ENCODE measurements at places on chromosomes 3 and 15.

- no peak for DNase-seq
Measured at GRCh38 chr3:111472556-111472955, 69.4 kb upstream of the CD96 start.

DNA sequence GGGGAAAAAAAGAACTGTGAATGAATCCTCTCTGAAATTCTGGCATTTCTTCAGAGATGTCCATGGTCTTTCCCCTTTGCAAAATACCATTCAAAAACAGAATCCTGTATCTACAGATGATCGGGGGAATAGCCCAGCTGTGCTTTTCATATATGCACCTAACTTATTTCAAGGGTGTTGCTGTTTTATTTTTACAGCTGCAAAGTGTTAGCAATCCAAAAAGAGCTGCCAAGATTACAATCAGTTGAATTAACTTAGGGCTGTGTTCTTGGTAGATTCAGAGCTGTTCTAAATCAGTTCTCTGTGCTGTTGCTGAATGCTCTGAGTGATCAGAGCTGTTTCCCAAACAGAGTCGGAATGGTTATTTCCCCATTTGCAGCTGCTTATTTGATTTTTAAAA lies 175.7 kb upstream of the SEMA6D start:
- no peak for DNase-seq

- DNase-seq = no peak
Measured at GRCh38 chr3:177473903-177474302, 276.6 kb upstream of the TBL1XR1 start.

- DNase-seq = no peak
Measured at GRCh38 chr3:140180603-140181002, 245.6 kb downstream of the CLSTN2 start.

DNA sequence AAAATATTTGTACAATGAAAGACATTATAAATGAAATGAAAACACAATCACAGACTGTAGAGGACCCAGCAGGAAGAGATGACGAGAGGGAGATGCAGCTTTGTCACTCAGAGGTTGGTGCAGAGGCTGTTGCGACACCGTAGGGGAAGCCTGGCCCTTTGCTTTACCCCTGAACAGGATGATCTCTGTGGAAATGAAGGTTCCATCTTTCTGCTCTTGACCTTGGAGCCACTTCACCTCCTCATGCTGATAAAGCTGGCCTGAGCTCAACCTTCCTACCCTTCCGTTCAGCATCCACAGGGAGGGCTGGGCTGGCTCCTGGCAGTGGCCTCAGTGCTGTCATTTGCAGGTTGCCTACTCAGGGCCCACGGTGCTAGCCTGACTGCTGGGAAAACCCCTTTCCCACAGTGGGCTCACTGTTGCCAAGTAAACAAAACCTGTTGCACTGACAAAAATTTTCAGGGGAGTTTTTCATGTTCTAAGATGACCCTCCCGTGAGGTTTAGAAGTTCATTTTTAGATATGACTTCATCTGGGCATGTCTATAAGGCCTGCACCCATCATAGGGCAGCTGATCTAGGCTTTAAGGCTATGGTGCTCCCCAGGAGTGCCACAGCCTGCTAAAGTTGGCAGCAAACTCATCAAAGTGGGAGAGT lies 3.0 kb upstream of the CD80 start:
- no peak for DNase-seq

DNA sequence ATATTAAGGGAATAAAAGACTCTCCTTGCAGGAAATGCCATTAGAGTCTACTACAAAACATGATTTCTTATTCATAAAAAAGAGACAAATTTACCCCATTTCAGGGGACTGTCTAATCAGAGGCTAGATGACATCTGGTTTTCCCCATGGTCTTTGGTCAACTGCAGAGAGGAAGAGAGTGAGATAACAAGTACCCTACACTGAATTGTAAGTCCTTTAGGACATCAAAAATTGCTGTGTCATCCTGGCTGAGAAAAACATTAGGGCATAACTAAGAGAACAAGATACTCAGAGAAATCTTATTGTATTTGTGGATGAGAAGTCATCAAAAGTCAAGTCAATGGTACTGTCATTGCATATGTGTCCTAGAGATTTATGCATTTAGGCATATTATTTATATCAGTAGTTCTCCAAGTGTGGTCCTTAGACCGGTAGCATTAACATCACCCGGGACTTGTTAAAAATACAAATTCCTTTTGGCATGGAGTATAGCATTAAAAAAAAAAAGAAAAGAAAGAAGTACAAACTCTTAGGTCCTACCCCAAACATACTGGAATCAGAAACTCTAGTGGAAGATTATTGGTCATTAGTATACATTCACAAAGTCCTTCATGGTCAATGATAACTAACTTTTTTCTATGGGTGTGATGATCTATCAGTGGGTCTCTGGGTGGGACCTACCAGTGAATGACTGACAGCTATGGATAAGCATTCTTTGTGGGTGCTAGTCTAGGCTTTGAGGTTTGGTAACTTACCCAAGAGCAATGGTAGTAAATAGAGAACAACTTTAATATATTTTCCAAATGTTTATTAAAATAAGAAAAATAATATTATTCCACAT lies 29.0 kb upstream of the TBC1D5 start:
- no peak for DNase-seq

DNA sequence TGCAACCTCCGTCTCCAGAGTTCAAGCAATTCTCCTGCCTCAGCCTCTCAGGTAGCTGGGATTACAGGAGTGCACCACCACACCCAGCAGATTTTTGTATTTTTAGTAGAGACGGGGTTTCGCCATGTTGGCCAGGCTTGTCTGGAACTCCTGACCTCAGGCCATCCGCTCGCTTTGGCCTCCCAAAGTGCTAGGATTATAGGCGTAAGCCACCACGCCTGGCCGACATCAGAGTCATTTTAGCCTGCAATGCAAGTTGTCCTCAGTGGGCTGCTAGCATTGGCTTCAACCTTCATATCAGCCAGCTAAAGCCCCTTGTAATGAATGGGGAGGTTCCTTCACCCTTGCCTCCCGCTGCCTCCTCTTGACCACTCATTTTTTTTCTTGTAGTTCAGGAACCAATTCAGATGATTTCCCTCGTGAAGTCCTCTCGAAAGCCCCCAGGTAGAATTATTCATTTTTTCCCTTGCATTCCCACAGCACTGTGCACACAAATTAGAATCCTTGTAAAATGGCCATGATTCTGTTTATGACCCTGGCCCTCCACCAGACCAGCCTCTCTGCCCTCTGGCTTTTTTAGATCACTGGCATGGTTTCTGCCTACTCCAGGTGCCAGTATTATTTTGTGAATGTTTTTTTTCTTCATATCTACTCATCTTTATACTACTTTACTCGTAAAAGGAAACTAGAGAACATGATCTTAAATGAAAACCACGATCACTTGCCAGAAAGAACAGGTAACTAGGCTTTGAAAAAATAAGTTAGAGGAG lies 29.1 kb downstream of the FLNB start:
- no peak for DNase-seq

GRCh38 chr3:104909198-104909597 lies 457.5 kb upstream of the ALCAM start:
- DNase-seq = no peak

DNA sequence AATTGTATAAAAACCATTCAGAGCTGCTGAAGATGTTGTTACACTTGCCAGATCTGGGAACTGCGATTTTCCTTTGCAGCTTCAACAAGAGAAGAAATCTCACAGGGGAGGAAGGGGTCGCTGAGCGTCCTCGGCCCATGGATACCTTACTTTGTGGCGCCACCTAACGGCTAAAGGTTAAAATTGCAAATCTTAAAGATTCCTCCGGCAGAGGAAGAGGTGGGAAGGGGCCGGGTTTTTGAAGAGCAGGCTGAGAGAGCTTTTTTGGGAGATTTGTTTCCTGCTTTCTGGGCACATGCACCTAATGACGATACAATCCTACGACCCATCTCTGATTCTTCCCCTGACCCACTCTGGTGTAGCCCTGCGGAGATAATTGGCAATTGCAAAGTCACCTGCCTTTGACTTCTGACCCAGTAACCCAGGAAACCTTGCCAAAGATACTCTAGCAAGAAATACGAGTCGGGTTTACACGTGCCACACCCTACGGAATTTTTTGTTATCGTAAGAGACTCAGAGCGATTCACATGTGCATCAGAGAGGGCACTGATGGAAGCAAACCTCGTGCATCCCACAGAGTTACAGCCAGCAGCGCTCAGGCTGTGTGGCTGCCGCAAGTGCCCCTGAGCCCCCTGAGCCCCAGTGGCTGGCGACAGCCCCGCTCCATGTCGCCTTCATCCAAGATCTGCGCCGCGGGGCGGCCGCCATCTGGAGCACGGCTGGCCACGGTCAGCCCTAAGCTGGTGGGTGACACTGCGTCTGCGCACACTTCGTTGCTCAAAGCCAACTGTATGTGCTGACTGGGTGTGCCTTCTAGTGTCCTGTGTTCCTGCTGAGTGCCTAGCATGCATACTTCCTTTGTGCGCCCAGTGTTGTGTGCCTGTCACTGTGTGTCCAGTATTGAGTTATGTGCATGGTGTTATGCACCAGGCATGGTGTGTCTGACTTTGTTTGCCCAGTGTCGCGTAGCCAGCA lies 55.2 kb upstream of the CHRNA7 start:
- DNase-seq = no peak

- DNase-seq = no peak
Measured at GRCh38 chr3:17749281-17749680, 6.8 kb upstream of the TBC1D5 start.

- DNase-seq = no peak
Measured at GRCh38 chr3:197083486-197083885, 53.9 kb upstream of the MELTF start.

- no peak for DNase-seq
Measured at GRCh38 chr3:47612178-47612577, 33.5 kb upstream of the CSPG5 start.

GRCh38 chr15:89909611-89910010 lies 3.1 kb downstream of the ARPIN start:
- DNase-seq = no peak

DNA sequence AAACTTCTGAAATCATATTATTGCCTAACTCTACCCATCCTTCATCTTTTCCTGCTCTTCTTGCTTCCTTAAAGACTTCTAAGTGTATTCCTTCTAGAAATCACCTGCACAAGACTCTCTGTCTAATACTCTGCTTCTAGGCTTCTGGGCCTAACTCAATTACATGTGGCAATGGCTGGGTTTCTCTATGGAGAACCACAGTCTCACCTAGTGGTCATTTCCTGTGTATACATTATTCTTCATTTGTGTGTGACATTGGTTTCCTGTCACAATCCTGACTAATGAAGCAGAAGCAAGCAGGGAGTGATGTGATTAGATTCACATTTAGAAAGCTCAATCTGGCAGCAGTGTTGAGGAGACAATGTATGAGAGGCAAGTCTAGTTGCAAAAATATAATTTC lies 16.9 kb upstream of the CLDN1 start:
- no peak for DNase-seq

DNA sequence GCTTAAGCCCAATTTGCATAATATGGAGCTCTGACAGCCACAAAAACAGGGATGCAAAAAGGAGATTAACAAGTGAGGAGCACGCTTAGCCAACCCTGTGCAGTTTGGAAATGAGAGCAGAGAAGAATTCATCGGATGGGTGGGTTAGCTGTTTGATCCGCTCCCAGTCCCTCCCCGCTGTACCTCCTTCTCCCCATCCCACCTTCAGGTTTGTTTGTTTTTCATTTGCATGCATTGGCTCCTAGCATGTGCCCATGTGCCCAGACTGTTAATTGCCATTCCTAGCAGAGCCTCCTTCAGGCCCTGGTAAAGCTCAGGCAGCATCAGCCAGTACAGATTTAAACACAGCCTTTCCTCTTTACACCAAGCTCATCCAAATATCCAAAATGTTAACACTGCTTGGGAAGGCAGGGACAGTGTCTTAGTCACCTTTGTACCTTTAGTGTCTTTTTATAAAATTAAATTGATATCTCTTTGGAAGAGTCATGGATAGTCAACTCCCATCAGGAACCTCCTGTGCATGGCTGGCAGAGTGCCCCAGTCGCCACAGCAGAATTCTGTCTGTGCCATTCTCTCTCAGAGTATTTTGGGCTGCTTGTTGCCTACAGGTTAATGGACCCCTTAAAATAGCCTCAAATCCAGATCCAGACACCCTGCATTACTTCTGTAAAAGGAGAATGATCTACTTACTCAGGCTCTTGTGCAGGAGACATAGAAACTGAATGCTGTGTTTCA lies 244.2 kb downstream of the LSAMP start:
- DNase-seq = no peak

DNA sequence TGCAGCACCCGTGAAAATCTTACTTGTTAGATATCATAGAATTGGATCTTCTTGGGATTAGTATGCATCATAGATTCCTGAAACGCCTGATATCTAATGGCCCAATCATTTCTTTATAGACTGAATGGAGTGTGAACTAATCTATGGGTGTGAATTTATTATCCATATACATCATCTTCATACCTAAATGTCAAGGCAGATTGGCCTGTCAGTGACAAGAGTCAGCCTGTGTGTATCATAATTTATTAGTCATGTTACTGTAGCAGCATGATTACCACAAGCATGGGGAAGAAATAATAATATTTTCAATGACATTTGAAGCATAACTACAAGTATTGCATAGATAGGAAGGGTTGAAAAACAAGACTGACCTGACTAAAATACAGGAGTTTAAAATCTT lies 235.8 kb downstream of the RAP2B start:
- no peak for DNase-seq

GRCh38 chr15:50003786-50004334 lies 115.2 kb downstream of the ATP8B4 start:
- DNase-seq = peak; percentile 20

DNA sequence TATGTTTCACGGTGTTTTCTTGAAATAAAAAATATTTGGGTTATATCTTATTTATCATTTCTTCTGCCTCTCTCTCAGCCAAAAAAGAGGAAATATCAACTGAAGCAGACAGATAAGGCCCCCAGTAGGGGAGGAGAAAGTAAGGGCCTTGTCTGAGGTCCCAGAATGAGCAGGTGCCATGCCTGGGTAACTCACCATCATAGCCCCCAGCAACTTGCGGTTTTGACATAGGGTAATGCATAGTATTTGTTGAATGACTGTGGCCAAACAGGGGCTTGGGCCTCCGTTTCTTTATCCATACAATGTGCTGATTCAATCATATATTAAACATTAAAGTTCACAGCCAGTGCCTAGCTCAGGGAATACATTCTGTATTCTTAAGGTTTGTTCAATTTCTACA lies 119.6 kb downstream of the ABI3BP start:
- DNase-seq = no peak

GRCh38 chr15:100732211-100733055 lies 130.0 kb downstream of the ASB7 start:
- no peak for DNase-seq

GRCh38 chr15:70578196-70578595 lies 185.2 kb downstream of the UACA start:
- no peak for DNase-seq

GRCh38 chr15:98422130-98422478 lies 226.2 kb upstream of the IGF1R start:
- DNase-seq = no peak

DNA sequence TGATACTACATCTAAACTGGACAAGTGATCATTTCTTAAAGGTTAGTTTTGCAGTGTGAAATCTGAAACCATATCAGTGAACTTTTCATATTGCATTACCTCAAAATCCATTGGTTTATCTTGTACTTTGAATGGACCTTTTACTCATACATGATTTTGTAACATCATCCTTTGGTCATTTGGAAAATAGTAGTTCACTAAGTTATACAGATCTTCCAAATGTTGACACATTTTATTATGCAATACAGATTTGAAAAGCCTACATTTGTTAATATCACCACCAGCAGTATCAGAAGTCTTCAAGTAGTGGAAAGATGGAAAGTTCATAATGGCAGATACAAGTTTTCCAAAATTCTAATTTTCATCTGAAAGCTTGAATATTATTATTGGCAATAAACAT lies 64.0 kb upstream of the CDV3 start:
- no peak for DNase-seq

Data from activated T-cell treated with anti-CD3 and anti-CD28 coated beads, Interleukin-2, amount 50 U/mL, for 4 hours (primary cell).